ENCODE measurements at places on chromosomes 16 and 17.

- no peak for DNase-seq
Observed at GRCh38 chr17:34269969-34270368, at the start of gene CCL7. CCL7 (plus strand) TSS chr17:34270221; CDS start chr17:34270291, 70 bp downstream.

- DNase-seq, result no peak
Observed at GRCh38 chr17:8711291-8711690, 33.3 kb downstream of the CCDC42 start.

DNA sequence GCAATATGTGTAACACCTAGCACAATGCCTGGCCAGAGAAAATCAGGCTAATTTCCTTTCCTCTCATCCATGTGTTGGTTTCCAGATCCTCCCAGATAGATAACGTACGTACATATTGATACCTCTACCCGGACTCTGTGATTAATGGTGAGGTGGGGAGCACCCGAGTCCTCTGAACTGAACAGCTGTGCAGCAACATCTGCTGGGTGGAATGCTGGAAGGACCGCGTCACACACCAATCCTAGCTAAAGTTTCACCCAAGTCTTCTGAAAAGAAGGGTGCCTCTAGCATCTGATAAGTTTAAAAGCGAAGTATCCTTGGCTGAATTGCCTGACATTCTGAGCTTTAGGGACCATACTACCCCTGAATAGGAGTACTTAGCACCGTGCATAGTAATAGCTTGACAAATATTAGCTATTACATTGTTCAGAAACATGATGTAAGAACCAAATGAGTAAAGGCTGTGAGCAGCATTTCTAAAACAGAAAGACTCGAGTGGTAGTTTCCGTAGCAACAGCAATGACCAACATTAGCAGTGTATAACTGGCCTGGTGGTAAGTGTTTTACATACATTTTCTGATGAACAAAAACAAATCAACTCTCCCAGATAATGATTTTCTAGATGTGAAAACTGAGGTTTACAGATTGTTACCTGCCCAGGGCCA lies 91.4 kb downstream of the SYCE1L start:
- DNase-seq, result no peak

DNA sequence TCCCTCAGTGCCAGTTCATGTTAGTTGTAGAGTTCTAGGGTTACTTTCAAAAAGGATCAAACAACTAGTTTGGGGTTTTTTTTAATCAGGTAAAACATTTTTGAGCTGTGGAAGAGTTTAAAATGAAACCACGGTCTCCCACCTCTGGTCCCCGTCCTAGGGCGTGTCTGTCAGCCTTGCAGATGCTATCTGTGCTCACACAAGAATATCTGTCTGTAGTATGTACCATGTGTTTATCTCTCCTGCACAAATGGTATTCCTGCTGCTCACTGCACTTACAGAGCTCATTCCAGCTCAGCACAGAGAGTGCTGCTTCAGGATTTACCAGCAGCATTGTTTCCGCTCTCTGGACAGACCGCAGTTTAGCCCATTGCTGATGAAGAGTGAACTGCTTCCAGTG lies 38.9 kb downstream of the UBN1 start:
- DNase-seq, result no peak

GRCh38 chr16:22322021-22322471 lies 24.8 kb downstream of the POLR3E start:
- no peak for DNase-seq

DNA sequence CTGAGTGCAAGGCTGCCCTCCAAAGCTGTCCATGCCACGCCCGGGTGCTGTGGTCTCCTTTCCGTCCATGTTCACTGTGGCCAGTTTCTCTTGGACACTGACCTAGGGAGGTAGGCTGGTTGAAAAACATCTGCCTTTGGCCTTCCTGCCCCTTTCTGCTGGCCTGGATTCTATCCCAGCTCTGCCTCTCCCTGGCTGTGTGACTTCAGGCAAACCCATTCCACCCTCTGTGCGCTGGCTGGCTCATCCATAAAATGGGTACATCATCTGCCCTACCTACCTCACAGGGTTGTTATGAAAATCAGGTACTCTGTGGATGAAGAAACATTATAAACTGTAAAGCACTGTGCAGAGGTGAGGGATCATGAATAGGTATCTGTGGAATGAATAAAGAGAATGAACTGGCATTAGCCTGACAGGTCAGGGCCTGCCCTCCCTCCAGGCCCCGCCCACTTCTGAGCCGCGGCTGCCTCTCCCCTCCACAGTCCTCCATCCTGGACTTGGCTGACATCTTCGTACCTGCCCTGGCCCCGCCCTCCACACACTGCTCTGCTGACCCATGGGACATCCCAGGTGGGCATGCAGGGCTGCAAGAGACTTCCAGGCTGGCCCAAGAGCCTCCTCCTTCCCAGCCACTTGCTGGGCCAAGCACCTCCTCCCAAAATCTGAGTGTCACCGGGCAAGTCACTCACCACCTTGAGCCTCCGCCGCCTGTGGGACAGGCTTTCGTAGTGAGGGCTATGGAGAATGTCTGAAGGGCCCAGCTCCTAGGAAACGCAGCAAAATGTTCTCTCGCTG lies 7.0 kb upstream of the SPATA20 start:
- no peak for DNase-seq

DNA sequence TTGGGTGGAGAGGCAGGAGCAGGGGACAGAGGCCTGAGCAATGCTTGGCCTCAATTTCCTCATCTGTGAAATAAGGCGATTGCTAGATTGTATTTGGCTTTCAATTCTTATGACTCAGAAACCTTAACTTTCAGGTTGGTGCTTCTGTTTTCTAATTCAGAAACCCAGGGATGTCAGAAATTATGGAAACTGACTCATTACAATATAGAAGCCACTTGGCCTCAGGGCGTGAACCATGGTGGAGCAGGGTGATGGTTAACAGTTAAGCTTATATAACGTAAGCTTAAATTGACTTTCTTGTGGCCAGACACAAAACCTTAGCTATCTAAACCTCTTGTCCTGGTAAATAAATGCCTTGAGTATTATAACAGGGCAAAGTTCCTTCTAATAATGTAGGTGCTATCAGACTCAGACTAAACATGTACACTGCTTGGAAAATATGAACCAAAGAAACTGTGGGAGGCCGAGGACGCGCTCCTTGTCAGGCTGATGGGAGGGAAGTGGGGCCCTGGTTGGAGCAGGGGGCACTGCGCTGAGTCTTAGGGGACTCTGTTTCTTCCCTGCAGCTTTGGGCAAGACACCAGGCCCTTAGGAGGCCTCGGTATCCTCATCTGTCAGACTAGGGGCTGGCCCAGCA lies 17.1 kb upstream of the SREBF1 start:
- no peak for DNase-seq

DNA sequence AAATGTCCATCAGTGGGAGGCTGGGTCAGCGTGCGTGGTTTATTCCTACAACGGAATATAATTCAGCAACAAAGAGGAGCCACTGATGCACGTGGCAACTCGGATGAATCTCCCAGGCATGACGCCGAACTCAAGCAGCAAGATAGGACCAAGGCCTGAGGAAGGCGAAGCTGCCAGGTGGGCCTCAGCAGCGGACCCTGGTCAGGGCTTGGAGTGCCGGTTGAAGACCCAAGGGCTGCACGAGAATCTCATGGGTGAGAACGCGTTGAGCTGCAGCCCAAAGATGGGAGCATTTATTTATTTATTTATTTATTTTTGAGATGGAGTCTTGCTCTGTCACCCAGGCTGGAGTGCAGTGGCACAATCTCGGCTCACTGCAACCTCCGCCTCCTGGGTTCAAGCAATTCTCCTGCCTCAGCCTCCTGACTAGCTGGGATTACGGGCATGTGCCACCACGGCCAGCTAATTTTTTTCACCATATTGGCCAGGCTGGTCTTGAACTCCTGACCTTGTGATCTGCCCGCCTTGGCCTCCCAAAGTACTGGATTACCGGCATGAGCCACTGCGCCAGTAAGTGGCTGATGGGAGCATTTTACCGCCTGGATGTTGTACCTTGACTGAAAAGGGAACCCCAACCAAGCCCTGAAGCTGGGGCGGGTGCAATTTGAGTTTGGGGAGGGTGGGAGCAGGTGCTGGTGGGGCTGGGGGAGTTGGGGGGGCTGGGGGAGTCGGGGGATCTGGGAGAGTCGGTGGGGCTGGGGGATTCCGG lies 18.1 kb upstream of the BAHCC1 start:
- no peak for DNase-seq

- no peak for DNase-seq
Observed at GRCh38 chr16:88814144-88814502, 2.4 kb upstream of the APRT start.

DNA sequence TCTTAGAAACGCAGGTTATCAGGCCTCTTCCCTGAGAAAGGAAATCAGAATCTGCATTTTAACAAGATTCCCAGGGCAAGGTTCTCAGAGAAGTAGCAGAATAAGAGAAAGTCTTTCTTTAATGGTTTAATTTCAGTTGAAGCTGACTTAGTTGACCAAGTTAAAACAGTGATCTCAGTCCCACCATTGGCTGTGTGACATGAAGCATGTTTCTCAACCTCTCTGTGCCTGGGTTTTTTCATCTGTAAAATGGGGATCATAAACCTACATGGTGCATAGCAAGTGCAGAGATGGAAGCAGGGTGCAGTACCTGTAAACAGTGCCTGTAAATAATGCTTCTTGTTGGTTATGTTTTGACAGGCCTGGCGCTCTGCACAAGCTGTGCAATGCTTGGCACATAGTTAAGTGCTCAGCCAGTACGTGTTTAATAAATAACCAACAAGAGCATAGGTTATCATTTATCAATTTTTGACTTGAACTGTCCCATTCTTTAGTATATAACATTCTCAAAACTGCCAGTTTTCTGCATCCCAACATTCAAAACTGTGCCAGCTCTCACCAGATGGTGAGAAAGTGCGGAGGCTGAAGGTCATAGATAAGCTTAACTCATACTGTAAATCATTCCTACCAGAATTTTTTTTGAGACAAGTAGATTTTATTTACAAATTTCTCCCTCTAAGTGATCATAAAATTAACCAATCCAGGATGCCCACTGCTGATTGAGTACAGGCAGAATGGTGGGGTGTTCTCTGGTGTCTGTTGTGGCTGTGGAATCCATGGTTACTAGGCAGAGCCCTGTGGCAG lies 6.9 kb downstream of the C17orf67 start:
- no peak for DNase-seq

GRCh38 chr16:19071811-19072777 lies 4.7 kb downstream of the COQ7 start:
- peak; percentile 67 for DNase-seq

GRCh38 chr16:22075776-22076175 lies 16.6 kb upstream of the VWA3A start:
- DNase-seq, result no peak

DNA sequence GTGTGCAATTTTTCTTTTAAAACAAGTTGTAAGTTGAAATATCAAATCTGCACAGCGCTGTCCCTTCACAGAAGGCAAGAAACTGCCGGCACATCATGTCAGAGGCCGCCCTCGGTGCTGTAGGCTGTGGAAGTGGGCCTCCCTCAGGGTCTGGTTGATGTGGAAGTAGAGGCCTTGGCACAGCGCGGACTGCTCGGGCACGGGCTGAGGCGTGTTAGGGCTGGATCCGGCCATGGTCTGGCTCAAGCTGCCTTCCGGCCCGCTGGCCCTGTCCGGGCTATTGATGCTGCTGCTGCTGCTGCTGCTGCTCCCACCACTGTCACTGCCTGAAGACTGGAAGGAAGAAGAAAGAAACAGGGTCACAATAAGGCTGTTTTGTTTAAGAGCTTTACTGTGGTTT lies 16.6 kb downstream of the COG1 start:
- DNase-seq, result no peak

- DNase-seq, result peak; percentile 74
Observed at GRCh38 chr16:56869513-56870275, 4.7 kb downstream of the SLC12A3 start.

- no peak for DNase-seq
Observed at GRCh38 chr16:3553138-3553923, 23.9 kb downstream of the NLRC3 start.

GRCh38 chr17:63478814-63479494 lies 2.1 kb downstream of the ACE start:
- peak; percentile 80 for DNase-seq

DNA sequence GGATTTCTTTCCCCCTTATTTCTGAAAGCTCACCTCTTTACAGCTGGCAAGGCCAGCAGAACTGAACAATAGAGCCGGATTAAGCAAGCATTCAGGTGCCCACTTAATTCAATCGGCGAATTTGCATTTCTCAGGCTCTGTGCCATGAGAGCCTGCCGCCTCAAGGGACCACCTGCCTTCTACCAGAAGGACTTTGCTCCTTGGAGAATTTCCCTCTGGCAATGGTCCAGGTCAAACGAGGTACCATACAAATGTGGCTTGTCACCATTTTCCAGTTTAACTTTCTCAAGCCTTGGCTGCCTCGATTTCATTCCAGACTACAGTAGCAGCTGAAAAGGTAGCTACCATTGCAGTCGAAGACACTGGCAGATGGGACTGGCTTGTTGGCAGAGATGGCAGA lies 534.0 kb downstream of the MAF start:
- DNase-seq, result no peak

DNA sequence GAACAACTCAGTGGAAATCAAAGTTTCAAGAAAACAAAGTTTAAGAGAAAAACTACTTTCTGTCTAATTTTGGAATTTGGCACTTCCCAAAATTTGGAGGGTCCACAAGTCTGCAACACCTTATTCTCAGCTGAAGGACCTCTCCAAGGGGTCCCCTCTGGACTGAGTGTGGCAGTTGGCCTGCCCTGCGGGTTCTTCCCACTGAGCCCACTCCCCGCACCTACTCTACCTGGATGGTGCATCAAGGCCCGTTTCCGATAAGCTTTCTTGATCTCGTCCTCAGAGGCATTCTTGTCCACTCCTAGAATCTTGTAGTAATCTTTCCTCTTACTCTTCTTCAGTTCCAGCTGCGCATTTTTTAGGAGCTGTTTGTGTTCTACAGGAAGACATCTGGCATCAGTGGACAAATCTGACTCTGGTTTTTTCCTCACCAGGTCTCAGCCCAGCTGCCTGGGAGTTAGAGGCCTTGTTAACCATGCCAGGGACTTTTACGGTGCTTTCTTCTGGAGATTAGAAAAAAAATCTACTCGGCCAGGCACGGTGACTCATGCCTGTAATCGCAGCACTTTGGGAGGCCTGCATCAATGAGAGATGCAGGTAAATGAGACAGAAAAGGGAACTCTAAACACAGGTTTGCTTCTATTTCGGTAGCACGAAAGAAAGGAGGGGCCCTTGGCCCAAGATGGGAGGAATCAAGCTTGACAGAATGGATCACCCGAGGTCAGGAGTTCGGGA lies 15.6 kb downstream of the CNP start:
- DNase-seq, result no peak

GRCh38 chr17:63116967-63117830 lies 151.2 kb downstream of the TANC2 start:
- no peak for DNase-seq

GRCh38 chr17:7240375-7240774 lies 1.1 kb upstream of the PHF23 start:
- no peak for DNase-seq

DNA sequence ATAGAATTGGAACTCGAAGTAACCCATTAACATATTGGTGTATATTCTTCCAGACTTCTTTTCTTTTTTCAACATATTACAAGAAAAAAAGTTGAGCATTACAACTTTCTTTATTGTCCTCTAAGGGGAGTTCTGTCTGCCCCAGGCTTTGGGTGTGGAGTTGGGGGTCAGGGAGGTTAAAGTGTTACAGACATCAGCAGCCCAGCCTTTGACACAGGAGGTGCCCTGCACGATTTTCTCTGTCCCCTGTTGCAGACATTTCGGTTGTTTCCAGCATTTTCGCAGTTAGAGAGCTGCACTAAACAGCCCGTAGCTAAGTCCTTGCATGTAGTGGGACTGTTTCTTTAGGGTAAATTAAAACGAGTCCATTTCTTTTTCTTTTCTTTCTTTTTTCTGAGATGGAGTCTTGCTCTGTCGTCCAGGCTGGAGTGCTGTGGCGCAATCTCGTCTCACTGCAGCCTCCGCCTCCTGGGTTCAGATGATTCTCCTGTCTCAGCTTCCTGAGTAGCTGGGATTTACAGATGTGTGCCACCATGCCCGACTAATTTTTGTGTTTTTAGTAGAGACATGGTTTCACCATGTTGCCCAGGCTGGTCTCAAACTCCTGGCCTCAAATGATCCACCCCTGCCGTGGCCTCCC lies 13.4 kb upstream of the ADCY7 start:
- DNase-seq, result no peak

Data from OCI-LY7 (cell line).